ENCODE measurements at places on chromosomes 16 and 17. TPM values are rescaled to one million over a fixed set of nuclear protein-coding genes. Genes with fewer than 3 reads are reported as not detected.

DPEP1 gene
- not detected for total RNA-seq

STH gene
- not detected for total RNA-seq

LRRC37A gene
- total RNA-seq: 2.1 TPM

G6PC1 gene
- total RNA-seq: not detected

EPX gene
- total RNA-seq: not detected

CCL17 gene
- total RNA-seq: 0.40 TPM

- H3K4me3 ChIP-seq: peak overlapping the region; percentile 36
- H3K4me1 ChIP-seq: peaks cover 30% of the 10 kb centered on the region
- H3K36me3 ChIP-seq: peaks cover 7% of the 10 kb centered on the region
- peak overlapping the region; percentile 46 for H3K27ac ChIP-seq
Measured at GRCh38 chr17:75010683-75011400, 1.6 kb upstream of the MRPL58 start.

DNA sequence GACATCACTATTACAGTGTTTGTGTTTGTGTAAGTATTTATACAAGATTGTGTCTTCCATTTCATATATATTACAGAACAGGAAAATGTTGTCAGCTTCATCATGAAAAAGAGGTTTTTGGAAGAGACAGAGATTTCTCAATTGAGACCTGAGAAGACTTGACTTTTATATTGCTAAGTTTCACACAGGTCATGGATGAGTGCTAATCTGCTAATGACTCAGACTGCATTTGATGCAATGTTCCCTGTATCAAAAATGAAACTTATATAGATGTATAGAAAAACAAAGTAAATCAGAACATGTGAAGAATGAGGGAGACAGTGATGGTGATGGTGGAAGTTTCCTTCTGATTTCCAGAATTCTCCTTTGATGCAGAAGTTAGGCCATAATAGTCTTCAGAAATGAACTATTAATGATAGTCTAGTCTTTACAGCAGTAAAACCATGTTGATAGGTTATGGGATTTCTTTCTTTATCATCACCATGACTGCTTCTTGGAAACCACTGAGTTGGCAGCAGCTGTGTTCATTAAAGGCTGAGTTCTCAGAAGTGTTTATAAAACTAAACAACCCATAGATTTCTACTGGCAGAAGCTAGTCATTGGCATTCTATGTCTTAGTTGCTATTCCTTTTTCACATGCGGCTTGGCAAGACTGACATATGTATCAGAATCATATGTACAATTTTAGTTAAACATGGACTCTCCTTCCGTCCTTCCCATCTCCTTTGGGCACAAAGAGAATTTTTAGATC is 56.1 kb downstream of the PCTP start:
- no peak for DNase-seq
- H3K27me3 ChIP-seq: no peaks in the 10 kb centered on the region
- peaks cover 8% of the 10 kb centered on the region for H3K4me1 ChIP-seq
- H3K27ac ChIP-seq: no peak overlapping the region

DNA sequence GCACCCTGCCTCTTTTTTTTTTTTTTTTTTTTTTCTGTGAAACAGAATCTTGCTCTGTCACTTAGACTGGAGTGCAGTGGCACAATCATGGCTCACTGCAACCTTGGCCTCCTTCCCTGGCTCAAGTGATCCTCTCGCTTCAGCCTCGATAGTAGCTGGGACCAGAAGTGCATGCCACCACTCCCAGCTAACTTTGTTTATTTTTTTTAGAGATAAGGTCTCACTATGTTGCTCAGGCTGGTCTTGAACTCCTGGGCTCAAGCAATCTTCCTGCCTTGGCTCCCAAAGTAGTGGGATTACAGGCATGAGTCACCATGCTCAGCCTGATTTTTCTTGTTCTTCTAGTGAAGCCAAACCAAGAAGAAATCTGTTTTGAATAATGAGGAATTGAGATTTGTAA is 25.0 kb downstream of the CDK12 start:
- H3K27ac ChIP-seq: no peak overlapping the region
- peaks cover 13% of the 10 kb centered on the region for H3K36me3 ChIP-seq
- DNase-seq: no peak
- peaks cover 5% of the 10 kb centered on the region for H3K4me1 ChIP-seq

DNA sequence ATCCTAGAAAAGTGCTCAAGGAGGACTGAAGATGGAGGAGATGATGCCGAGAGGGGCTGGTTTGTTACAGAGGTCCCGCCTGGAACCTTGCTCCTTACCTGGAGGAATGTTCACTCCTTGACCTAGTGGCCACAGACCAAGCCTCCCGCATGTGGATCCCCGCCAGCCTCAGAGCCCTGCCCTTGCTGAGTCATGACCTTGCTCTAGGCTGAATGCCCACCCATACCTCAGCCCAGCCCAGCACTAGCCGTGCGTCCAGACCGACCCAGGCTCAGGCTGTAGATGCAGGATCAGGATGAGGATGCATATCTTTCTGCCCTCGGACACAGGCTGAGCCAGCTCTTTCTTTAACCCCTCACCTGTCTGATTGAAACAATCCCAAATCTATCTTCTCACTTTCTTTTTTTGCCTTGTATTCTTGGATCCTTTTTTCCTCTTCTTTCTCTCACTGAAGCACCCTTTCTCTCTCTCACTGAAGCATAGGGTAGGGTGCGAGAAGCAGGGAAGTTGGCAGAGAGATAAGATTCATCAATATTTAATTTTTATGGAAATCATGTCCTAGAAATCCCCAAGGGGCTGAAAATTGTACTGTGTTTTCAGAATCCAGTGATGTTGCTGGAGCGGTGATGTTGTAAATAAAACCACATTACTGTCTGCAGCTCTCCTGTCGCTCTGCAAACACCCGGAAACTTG is 34.9 kb downstream of the WSCD1 start:
- no peak overlapping the region for H3K27ac ChIP-seq
- H3K36me3 ChIP-seq: no peaks in the 10 kb centered on the region
- H3K4me3 ChIP-seq: no peak overlapping the region
- no peaks in the 10 kb centered on the region for H3K27me3 ChIP-seq

DNA sequence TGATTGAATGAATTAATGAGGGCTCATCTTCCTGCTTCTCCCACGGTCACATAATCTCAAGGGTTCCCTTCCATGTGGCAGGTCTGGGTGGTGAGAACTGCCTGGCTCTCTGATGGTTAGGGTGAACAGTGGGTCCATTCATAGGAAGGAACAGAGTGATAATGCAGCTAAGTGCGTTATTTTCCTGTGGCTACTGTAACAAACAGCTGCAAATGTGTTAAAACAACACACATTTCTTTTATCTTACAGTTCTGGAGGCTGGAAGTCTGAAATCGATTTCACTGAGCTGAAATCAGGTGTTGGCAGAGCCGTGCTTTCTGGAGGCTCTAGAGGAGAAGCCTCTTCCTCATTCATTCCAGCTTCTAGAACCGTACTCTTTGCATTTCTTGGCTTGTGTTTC is 95.3 kb downstream of the BMERB1 start:
- no peaks in the 10 kb centered on the region for H3K36me3 ChIP-seq
- no peak overlapping the region for H3K4me3 ChIP-seq
- H3K27me3 ChIP-seq: peaks cover 3% of the 10 kb centered on the region

- no peak overlapping the region for H3K4me3 ChIP-seq
- DNase-seq: no peak
- peaks cover 25% of the 10 kb centered on the region for H3K36me3 ChIP-seq
- peaks cover 5% of the 10 kb centered on the region for H3K4me1 ChIP-seq
- H3K27me3 ChIP-seq: no peaks in the 10 kb centered on the region
Measured at GRCh38 chr16:69118994-69119393, 13.4 kb downstream of the CHTF8 start.

DNA sequence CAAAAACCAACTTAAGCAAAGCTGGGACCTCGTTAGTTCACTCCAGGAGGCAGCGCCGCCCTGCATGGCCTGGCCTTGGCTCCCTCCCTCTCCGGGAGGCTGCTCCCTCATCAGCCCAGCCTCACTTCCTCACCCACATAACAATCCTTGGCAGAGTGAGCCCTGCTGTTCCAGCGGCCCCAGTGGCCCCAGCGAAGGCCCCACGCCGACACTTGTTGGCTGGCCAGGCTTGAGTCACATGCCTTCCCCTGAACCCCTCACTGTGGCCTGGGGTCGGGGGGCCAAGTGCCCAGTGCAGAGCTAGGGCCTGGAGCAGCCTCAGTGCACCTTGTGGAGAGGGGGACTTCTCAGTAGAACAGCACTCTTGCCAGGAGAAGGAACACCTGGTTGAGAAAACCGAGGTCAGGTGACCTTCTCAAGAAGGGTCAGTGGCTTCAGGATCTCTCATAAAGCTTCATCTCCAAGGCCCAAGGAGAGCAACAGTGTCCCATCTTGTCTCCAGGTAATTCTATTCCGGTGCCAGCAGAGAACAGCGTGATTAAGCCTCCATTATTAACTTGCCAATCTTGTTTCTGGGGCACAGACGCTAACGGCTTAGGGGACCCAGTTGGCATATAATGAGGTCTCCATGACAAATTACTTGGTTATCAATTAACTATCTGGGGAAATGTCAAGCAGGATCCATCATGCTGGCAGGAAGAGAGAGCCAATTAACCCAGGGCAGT is 26.8 kb downstream of the ENDOV start:
- no peaks in the 10 kb centered on the region for H3K4me1 ChIP-seq
- DNase-seq: no peak
- H3K27me3 ChIP-seq: peaks cover 4% of the 10 kb centered on the region

DNA sequence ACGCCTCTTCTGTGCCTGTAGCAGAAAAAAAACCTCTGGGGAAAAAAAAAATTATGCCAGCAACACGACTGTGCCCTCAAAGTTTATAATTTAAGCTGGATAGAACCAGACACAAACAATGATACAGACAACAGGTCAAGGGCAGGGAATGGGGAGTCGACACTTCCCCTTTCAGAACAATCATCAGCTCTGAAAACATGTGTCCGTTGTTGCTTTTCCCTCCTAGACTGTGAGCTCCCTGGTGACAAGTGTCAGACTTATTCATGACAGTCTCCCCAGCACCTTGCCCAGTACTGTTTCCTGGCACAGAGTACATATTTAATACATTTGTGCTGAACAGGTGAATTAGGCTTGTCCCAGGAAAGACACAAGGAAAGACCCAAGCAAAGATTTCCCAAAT is 178.3 kb downstream of the SOX9 start:
- no peak overlapping the region for H3K27ac ChIP-seq
- DNase-seq: no peak

Measured in activated CD4-positive, alpha-beta T cell treated with anti-CD3 and anti-CD28 coated beads, Interleukin-2, amount 10 ng/mL, durations not matched to agents 7 days and 5 days (primary cell).